Caco-2 (cell line): ENCODE measurements at places on chromosomes 13 and 19. TPM values are rescaled to one million over a fixed set of nuclear protein-coding genes. Genes with fewer than 3 reads are reported as not detected.
A peak's percentile ranks its signal among the peaks of the same experiment; 100 is the strongest.

The TMEM59L gene
- total RNA-seq, result 0.25 TPM in 1 of 2 replicates, not detected in the other

GRCh38 chr13:68846663-68847062, 1261.0 kb upstream of the ATXN8OS start:
- no peaks in the 10 kb centered on the region for H3K4me1 ChIP-seq
- no peaks in the 10 kb centered on the region for H3K36me3 ChIP-seq
- DNase-seq, result no peak
- no peak overlapping the region for H3K4me3 ChIP-seq
- no peaks in the 10 kb centered on the region for H3K27me3 ChIP-seq

The ZNF579 gene
- 26.5 and 30.4 TPM in 2 replicates for total RNA-seq

DNA sequence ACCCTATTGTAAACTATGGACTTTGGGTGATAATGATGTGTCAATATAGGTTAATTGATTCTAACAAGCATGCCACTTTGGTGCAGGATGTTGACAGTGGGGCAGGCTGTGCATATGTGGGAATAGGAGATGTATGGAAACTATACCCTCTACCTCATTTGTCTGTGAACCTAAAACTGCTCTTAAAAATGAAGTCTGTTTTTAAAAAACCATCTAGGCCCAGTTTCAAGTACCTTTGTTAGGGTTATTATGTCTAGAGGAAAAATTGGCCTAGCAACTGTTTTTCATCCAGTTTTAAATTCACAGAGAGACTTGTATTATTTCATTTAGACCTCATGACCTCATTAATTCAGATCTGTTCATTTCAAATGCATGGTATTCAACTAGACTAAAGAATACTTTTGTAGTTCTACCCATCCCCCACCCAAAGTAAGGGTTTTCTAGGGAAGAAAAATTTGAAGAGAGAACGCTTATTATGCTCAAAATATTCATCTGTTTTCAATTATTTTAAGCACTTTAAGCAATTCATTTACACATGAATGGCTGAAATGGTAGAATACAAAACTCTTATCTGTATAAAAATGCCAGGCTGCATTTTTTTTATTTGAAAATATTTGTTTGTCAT, 1781.9 kb upstream of the MIR17HG start:
- DNase-seq, result no peak
- H3K4me3 ChIP-seq, result no peak overlapping the region
- H3K4me1 ChIP-seq, result no peaks in the 10 kb centered on the region
- no peak overlapping the region for H3K27ac ChIP-seq

DNA sequence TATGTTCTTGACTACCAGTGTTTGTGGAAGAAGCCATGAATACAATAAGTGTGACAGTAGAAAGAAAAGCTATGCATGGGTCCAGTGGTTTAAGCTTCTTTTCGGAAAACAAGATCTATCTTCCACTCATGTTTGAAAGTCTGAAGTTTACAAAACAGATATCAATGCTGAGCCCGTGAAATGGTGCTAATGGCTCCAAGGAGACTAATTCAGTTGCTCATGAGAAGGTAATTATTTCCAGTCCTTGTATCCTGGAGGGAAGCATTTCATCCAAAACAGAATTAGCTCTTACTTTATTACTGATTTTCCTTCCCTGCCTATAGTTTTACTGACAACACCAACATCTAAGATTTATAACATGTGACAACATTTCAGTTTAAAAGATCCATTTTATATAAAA, 1364.9 kb downstream of the PCDH9 start:
- no peak overlapping the region for H3K4me3 ChIP-seq
- H3K4me1 ChIP-seq, result no peaks in the 10 kb centered on the region
- DNase-seq, result no peak
- no peaks in the 10 kb centered on the region for H3K27me3 ChIP-seq

The FAM124A gene
- total RNA-seq, result 0.46 and 0.52 TPM in 2 replicates

GRCh38 chr19:56103027-56103614, 18.0 kb downstream of the ZNF787 start:
- H3K4me3 ChIP-seq, result no peak overlapping the region
- peaks cover 6% of the 10 kb centered on the region for H3K36me3 ChIP-seq
- no peaks in the 10 kb centered on the region for H3K4me1 ChIP-seq
- no peak overlapping the region for H3K27ac ChIP-seq
- no peaks in the 10 kb centered on the region for H3K27me3 ChIP-seq
- no peak for DNase-seq

The SHD gene
- total RNA-seq, result 1.4 and 3.5 TPM in 2 replicates

The WDR62 gene
- total RNA-seq, result 30.6 and 32.9 TPM in 2 replicates

The CEACAM20 gene
- 0.16 TPM in 1 of 2 replicates, not detected in the other for total RNA-seq

The PRODH2 gene
- 0.28 TPM in 1 of 2 replicates, not detected in the other for total RNA-seq

DNA sequence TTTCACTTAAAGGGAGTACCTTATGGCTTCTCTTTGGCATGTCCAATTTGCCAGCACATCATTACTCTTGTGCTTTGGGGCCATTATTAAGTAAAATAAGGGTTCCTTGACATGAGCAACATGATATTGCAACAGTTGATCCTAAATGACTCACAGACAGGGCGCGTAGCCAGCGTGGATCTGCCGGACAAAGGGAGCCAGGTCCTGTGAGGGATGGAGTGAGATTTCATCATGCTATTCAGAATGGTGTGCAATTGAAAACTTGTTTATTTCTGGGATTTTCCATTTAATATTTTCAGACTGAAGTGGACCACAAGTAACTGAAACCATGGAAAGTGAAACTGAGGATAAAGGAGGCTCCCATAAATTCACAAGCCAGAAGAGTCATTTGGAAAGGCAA, 48.6 kb upstream of the WASF3 start:
- no peaks in the 10 kb centered on the region for H3K36me3 ChIP-seq
- no peak overlapping the region for H3K4me3 ChIP-seq
- H3K27me3 ChIP-seq, result no peaks in the 10 kb centered on the region
- H3K4me1 ChIP-seq, result no peaks in the 10 kb centered on the region
- H3K27ac ChIP-seq, result no peak overlapping the region
- DNase-seq, result no peak

- H3K36me3 ChIP-seq, result no peaks in the 10 kb centered on the region
- no peak overlapping the region for H3K27ac ChIP-seq
- no peak overlapping the region for H3K4me3 ChIP-seq
- DNase-seq, result peak; percentile 15
These were observed 276.3 kb upstream of the SOX21 start for GRCh38 chr13:94988654-94989053.

GRCh38 chr19:16791942-16792341, 37.3 kb upstream of the SIN3B start:
- no peaks in the 10 kb centered on the region for H3K27me3 ChIP-seq
- DNase-seq, result no peak
- no peak overlapping the region for H3K27ac ChIP-seq
- no peaks in the 10 kb centered on the region for H3K4me1 ChIP-seq
- no peak overlapping the region for H3K4me3 ChIP-seq

DNA sequence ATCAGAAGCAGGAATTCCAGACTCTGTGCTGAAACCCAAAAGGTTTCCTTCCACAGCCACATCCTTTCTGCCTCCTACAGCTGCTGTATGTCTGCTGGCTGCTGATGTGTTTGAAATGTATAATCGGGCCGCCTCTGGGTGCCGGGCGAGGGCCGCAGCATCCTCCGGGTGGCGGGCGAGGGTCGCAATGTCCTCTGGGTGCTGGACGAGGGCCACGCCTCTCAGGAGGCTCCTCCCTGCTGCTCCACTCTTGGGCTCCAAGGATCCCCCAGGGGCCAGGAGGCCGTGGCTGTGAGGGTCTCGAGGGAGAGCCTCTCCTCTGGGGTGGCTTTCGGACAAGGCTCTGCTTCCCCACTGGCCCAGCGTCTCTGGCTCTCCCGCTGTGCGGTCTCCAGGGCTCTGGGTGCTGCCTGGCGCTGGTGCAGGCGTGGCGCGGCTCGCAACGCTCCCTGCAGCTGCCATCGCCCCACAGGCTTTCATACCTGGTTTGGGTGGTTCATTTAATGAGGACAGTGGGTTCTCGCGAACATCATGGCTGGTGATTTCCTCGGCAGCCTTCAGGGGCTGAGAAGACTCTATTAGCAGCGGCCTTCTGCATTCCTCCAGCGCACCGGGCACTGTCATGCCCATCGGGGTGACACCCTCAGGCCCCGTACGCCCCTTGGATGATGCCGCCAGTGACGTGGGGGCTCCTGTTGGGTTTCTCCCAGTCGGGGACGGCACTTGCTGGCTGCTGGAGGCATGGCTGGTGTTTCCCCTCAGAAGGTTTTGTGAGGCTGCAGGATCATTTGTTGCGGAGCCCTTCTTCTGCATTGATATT, 41.8 kb upstream of the GRTP1 start:
- no peaks in the 10 kb centered on the region for H3K27me3 ChIP-seq
- no peak overlapping the region for H3K27ac ChIP-seq
- H3K4me3 ChIP-seq, result peak overlapping the region; percentile 33
- peaks cover under 1% of the 10 kb centered on the region for H3K4me1 ChIP-seq
- no peaks in the 10 kb centered on the region for H3K36me3 ChIP-seq

- no peak for DNase-seq
- no peak overlapping the region for H3K27ac ChIP-seq
- H3K4me3 ChIP-seq, result no peak overlapping the region
- no peaks in the 10 kb centered on the region for H3K27me3 ChIP-seq
These were observed 4.2 kb downstream of the ZNF101 start for GRCh38 chr19:19672816-19673215.

DNA sequence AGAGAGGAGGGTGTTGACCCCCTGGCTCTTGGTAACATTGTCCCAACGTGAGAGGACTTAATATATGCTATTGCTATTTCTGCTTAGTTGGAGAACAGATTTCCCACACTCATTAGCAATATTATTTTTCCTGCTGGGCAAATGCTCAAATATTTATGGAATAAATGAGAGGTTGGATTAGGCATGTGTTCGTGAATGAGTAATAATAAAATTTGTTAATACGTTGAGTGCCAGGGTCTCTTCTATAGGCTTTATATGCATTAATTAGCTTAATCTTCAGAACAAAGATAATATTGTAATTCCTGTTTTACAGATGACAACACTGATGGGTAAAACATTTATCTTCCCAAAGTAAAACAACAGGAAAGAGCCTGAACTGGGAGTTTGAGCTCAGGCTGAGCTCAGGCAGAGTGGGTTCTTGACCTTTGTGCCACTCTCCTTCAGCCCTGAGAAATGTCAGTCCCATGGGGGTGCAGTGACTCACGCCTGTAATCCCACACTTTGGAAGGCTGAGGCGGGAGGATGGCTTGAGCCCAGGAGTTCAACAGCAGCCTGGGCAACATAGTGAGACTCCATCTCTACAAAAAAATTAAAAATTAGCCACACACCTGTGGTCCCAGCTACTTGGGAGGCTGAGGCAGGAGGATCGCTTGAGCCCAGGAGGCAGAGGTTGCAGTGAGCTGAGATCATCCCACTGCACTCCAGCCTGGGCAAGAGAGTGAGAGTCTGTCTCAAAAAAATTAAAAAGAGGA, 1.2 kb downstream of the ZNF233 start:
- no peaks in the 10 kb centered on the region for H3K27me3 ChIP-seq
- DNase-seq, result no peak
- no peaks in the 10 kb centered on the region for H3K36me3 ChIP-seq

DNA sequence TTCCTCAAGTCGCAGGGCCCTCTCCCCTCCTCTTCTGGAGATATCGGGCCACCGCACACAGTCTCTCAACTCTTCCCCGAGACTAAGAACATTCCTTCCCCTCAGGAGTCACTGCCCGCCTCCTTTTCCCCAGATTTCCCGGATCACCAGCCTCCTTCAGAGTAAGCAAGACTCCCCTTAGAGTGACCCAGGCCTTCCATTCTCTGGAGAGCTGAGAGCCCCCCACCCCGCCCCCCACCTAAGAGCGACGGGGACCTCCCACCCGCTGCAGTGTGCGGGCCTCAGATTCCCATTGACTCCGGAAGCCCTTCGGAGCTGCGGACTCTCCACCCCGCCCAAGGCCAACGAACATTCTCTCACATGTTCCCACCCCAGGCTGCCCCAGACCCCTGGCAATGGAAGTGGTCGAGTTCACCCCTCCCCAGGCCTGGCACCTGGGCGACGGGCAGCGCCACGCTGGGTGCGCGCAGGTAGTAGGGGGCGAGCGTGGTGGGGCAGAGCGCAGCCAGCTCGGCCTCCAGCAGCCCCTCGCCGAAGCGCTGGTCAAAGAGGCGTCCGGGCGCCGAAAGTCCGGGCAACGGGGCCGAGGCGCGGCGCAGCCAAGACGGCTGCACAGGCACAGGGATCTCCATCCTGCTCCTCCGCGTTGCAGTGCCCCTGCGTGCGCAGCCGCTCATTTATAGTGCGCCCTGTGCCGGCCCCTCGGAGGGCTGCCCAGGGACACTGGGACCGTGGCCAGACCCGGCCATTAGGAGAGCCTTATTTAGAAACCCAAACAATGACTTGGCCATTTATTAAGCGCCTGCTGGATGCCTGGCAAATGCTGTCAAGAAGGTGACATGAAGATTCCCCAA, at the start of gene HSPB6:
HSPB6 (minus strand) TSS at position 653 of the 854 bp plus-strand sequence; CDS start at position 632, 21 bp downstream.
- H3K27me3 ChIP-seq, result no peaks in the 10 kb centered on the region
- peak within 1 kb of the TSS; percentile 92 for H3K27ac ChIP-seq
- no peaks in the 10 kb centered on the region for H3K36me3 ChIP-seq
- peak within 1 kb of the TSS; percentile 68 for H3K4me3 ChIP-seq
- no peak for DNase-seq
- H3K4me1 ChIP-seq, result peaks cover 6% of the 10 kb centered on the region

DNA sequence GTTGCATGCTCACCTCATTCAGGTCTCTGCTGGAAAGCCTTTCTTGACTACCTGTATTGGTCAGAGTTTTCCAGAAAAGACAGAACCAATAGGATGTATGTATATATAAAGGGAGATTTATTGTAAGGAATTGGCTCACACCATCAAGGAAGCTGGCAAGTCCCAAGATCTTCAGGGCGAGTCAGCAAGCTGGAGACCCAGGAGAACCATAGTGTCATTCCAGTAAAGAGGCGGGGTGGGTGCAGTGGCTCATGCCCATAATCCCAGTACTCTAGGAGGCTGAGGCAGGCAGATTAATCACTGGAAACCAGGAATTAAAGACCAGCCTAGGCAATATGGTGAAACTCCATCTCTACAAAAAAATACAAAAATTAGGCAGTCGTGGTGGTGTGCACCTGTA, 30.4 kb upstream of the FARP1 start:
- no peak overlapping the region for H3K27ac ChIP-seq
- no peak overlapping the region for H3K4me3 ChIP-seq
- no peaks in the 10 kb centered on the region for H3K27me3 ChIP-seq
- no peak for DNase-seq
- H3K4me1 ChIP-seq, result no peaks in the 10 kb centered on the region

The SCGB2B2 gene
- 0.72 and 1.00 TPM in 2 replicates for total RNA-seq

DNA sequence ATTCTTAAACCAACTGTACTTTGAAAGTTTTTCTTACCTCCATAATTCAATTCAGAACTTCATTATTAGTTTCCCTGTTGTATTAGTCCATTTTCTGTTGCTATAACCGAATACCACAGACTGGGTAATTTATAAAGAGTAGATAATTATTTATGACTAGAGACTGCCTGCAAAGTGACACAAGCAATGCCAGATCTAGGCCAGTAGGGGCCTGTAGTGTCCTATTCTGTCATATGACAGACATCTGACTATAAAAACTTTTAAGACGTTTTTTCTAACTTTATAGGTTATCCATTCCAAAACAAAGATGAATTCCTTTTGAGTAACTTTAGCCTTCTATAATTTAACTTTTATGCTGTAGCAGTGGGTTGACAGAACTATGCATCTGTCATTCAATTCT, 2783.8 kb downstream of the PCDH9 start:
- H3K27ac ChIP-seq, result no peak overlapping the region
- H3K4me3 ChIP-seq, result no peak overlapping the region
- H3K4me1 ChIP-seq, result no peaks in the 10 kb centered on the region
- H3K27me3 ChIP-seq, result no peaks in the 10 kb centered on the region
- DNase-seq, result peak; percentile 24

GRCh38 chr19:35013041-35013819, 13.1 kb downstream of the GRAMD1A start:
- peak overlapping the region; percentile 19 for H3K27ac ChIP-seq
- peaks cover 14% of the 10 kb centered on the region for H3K36me3 ChIP-seq
- H3K4me3 ChIP-seq, result no peak overlapping the region
- no peaks in the 10 kb centered on the region for H3K4me1 ChIP-seq

The POLD1 gene
- total RNA-seq, result 128 TPM in 2 replicates
